Urinary bladder (tissue), 4 donors: ENCODE measurements at places on chromosomes 4 and X.
A peak's percentile ranks its signal among the peaks of the same experiment; 100 is the strongest.

DNA sequence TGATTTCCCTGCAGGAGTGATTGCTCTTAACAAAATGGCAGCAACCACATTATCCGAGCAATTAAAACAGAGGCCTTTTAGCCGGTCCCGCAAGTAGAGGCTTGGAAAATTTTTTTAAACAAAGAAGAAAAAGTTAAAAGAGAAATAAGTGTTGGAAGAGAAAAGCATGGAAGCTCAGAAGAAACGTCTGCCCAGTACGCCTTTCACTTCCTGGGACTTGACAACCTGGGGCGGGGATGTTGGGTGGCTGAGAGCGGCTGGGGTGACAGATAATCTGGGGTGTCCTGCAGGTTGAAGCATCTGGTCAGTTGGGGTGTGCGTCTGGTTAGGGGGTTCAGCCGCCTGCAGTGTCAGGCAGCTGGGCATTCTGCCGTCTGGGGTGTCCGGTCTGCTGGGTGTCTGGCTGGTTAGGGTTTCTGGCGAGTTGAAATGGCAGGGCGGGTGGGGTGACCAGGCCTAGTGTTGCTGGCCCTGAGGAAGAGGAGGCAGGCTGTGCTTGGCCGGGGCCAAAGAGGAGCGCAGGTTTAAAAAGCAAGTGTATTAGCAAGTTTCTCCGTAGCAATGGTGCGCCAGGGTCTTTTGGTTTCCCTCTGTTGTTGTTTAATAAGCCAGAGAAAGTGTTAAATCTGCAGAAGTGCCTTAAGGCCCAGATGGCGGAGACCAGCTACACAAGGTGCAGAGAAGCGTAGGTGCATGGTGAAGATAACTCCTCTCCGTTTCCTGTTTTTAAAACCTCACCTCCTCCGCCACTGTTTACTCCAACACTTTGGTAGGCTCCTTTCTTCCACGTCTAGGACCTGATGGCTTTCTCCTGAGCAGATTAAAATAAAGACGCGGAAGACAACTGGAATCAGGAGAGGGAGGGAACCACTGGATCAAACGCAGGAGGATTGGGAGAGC lies 5.6 kb downstream of the HAND2 start:
- no peak for DNase-seq

- no peak for DNase-seq
Observed at GRCh38 chr4:172998527-172999469, 169.8 kb upstream of the GALNT7 start.

GRCh38 chr4:49063670-49064069 lies 77.6 kb downstream of the CWH43 start:
- DNase-seq: no peak

- DNase-seq: no peak
Observed at GRCh38 chr4:187814737-187815465, 180.7 kb upstream of the ZFP42 start.

- no peak for DNase-seq
Observed at GRCh38 chr4:3522651-3523050, 9.6 kb downstream of the LRPAP1 start.

GRCh38 chr4:57098941-57099340 lies 11.2 kb downstream of the IGFBP7 start:
- no peak for DNase-seq

DNA sequence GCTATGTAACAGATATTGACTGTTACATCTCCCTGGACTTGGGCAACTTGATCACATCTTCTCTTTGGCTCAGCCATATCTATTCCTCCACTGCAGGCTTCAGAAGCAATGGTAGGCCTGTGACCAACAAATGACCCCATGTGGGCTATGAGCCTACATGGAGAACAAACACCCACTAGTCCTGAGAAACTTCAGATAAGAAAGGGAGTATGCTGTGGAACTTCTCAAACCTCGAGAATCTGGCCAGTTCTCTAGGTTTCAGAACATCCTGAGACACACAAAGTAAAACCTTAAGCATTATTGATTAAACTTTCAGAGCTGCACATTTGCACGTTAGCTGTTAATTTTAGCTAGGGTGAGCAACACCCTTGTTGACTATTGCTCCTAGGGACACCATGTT lies 16.3 kb downstream of the RBMX2 start:
- DNase-seq: no peak

DNA sequence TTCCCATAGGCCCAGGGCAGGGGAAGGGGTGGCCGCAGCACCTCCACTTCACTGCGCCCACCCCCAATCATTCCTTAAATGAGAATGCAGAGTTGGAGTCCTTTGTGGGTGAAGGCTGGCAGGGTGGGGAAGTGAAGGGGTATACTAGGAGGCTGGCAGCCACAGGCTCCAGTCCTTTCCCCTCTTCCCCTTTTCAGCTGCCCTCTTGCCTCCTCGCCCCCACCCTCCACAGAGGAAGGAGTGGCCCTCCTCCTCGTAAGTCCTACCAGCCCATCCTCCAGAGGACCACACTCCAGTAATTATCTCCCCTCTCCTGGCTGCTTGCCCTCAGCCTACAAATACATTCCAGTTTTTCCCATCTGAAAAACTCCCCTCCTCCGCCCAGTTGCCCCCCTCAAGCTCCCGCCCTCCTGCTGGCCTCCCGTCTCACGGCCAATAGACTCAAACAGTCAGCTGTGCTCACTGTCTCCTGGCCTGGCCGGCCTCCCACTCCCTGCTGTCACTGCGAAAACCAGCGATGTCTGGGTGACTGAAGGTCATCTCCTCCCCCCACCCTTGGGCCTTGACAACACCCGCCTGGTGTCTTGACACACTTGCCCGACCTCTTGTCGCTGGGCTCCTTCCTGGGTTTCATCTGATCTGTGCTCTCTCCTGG lies 38.8 kb downstream of the EFNB1 start:
- DNase-seq: peak; percentile 25

DNA sequence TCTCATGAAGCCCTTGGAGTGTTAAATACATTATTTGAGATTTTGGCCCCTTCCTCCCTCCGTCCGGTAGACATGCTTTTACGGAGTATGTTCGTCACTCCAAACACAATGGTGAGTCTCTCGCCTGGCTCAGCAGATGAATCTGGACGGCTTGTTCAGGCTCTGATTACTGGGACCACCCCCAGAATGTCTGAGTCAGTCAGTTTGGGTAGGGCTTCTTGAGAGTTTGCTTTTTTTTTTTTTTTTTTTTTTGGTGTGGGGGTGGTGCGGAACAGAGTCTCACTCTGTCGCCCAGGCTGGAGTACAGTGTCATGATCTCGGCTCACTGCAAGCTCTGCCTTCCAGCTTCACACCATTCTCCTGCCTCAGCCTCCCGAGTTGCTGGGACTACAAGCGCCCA lies 62.4 kb upstream of the MSANTD1 start:
- no peak for DNase-seq

DNA sequence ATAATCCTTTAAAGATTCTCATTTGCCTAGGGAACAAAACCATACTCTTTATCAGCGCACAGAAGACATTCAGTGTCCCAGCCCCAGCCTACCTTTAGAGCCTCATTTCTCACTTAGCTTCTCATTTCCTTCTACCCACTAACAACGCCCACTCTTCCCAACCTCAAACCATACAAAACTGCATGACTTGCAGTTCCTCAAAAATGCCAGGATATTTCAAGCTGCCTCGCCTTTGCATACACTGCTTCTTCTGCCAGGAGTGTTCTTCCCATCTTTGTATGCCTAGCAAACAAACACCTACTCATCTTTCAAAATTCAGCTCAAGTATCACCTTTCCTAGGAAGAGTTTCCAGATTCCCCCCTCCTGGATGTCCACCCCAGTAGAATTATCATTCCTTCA lies 129.9 kb upstream of the ADGRL3 start:
- no peak for DNase-seq

DNA sequence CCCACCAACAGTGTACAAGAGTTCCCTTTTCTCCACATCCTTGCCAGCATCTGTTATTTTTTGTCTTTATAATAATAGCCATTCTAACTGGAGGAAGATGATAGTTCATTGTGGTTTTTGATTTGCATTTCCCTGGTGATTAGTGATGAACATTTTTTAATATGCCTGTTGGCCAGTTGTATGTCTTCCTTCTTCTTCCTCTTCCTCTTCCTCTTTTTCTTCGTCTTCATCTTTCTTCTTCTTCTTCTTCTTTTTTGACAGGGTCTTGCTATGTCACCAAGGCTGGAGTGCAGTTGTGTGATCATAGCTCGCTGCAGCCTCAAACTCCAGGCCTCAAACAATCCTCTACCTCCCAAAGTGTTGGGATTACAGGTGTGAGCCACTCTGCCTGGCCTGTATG lies 87.4 kb downstream of the CCDC160 start:
- DNase-seq: no peak

DNA sequence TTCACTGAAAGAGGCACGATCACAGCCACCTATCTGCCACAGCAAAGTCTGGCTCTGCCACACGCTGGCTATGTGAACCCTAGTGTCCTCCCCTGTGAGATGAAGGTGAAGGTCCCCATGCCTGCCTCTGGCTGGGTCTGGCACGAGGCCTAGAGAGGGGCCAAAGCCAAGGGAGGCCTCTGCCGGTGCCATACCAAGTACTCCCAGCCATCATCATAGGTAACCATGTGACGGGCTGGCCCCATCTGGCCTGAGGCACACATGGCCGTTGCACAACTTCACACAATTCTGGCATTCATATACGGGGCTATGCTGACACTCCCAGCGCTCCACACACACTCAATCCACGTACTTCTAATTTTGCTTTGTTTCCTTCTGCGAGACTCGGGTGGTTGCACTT lies 15.3 kb downstream of the NOP14 start:
- no peak for DNase-seq

GRCh38 chr4:5280828-5281227 lies 229.5 kb downstream of the STK32B start:
- DNase-seq: no peak

GRCh38 chrX:139691493-139691842 lies 16.5 kb downstream of the MCF2 start:
- no peak for DNase-seq

DNA sequence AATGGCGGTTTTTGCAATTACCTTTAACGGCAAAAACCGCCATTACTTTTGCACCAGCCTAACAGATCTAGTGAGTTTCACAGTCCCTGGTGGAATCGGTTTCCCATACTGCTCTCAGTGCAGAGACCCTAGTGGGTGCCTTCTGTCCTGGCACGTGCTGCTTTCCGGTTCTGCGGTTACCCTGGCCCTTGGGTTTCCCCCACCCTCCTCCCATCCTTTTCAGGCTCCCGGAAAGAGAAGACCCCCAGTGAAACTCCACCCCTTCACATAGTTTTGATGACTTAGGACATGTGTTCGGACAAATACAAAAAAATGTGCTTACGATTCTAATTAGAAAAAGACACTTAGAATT lies 36.9 kb downstream of the NLGN3 start:
- no peak for DNase-seq

DNA sequence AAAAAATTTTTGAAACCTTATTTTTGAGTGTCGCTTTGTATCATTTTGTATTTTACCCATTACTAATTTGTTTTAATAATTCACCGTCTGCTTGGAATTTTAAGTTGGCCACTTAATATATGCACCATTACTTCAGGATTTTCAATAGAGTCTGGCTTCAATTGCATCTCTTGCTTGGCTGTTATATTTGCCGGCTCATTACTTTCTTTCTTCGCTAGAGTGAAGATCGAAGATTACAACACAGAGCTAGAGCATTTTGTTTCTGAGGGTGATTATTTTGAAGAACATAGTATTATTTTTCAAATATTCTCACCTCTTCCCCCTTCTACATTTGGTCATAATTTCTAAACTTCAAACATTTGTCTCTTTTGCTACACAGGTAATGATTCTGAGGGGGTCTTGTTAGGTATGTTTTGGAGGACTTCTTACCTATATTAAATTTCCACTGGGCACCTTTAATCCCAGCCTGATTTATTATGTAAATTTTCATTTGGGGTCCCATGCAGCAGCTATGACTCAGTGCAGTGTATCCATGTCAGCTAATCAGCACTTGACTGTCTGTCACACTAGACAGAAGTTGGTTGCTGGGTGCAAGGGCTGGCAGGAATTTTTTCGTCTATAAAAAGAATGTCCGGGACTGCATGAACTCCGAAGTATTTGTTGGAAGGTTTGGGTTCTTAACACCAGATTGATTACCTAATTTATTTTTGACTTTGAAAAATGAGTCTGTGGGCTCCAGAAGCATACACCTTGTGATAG lies 18.6 kb downstream of the TBC1D1 start:
- no peak for DNase-seq

DNA sequence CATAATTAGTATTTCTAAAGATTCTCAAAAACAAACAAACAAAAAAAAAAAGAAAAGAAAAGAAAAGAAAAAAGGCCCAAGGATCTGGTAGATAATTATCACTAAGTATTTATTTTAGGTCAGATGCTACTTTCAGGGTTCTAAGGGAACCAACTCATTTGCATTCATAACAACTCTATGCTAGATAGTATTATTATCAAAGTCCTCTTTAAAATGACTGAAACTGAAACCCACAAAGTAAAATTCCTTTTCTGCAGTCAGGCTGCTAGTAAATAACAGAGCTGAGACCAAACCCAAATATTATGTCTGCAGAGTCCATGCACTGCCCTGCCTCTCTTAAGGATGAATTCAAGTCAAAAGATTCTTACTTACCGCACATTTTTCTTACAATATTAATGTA lies 38.3 kb upstream of the MAPK10 start:
- no peak for DNase-seq
